ENCODE measurements at places on chromosomes 12 and 14. TPM values are rescaled to one million over a fixed set of nuclear protein-coding genes. Genes with fewer than 3 reads are reported as not detected.
A peak's percentile ranks its signal among the peaks of the same experiment; 100 is the strongest.

DNA sequence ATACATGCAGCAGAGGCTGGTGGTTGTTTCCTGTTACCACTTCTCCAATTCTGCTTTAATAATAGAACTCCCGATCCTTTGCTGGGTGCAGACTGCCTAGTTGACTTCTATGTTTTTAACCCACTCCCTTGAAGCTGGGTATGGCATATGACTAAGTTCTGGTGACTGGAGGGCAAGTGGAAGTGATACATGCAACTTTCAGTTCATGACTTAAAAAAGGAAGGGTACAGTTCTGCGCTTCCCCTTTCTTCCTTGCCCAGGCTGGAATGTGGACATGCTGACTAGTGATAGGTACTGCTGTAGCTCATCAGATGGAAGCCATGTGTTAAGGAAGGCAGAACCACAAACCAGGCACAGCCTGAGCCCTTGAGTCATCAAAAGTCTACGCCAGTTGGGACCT, 2.4 kb upstream of the A2M start:
- no peak for DNase-seq

- DNase-seq: no peak
Observed at GRCh38 chr12:96176575-96176974, 17.6 kb upstream of the ELK3 start.

- peak; percentile 1 for DNase-seq
Observed at GRCh38 chr14:66600416-66600815, 92.5 kb downstream of the GPHN start.

- DNase-seq: no peak
Observed at GRCh38 chr12:56062996-56063395, 17.0 kb upstream of the ERBB3 start.

DNA sequence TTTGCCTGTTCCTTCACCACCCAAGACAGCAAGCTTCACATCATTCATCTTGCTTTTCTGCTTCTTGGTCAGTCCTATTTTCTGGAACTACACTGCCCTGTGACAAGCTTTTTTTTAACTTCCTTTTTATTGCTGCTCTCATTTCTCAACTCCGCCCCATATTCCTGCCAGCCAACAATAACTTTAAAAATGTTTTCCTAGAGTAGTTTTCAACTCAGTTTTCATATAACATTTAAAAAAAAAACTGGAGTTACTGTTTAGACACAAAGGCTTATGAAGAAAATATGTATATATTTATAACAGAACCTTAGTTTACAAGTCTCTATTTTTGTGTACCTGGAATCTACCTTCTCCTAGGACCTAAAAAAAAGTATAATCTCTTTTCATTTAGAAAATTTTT, at the start of gene RERGL:
Gene RERGL (minus strand): TSS at position 101 of the 400 bp plus-strand sequence. CDS start 53 bp downstream, at position 48.
- no peak for DNase-seq

DNA sequence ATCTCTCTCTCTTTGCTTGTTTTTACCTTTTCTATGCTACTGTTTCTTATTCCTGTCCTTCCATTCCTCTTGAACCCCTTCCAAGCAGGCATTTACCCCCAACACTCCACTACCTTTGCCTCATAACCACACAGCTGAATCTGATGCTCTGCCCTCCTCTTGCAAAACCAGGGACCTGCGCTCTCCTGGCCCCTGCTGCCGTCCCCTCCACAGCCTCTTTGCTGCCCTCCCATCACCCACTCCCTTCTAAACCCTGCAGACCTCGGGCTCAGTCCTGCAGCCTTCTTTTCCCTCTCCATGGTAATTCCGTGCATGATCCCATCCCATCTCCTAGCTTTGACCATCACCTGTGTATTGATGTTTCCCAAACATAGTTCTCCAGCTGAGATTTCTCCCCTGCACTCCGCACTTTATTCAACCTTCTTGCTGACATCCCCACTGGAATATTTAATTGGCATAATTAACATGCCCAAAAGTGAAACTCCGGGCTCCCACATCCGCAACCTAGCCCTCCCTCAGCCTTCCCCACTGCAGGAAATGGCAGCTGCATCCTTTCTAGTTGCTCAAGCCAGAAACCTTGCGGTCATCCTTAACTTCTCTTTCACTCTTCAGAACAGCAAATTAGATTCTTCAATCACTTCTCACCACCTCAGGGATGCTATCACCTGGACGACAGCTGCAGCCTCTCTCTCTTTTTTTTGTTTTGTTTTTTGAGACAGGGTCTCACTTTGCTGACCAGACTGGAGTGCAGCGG, 16.0 kb downstream of the FIGNL2 start:
- no peak for DNase-seq

- peak; percentile 91 for DNase-seq
Observed at GRCh38 chr12:10721651-10722501, 1.2 kb downstream of the YBX3 start.

GRCh38 chr12:18922851-18923250, 184.9 kb downstream of the CAPZA3 start:
- no peak for DNase-seq

FAR2 gene
- 17.1 TPM for polyA plus RNA-seq

- no peak for DNase-seq
Observed at GRCh38 chr14:52342849-52343596, 28.9 kb downstream of the PTGER2 start.

GRCh38 chr12:59651229-59651920, 55.5 kb downstream of the SLC16A7 start:
- no peak for DNase-seq

DNA sequence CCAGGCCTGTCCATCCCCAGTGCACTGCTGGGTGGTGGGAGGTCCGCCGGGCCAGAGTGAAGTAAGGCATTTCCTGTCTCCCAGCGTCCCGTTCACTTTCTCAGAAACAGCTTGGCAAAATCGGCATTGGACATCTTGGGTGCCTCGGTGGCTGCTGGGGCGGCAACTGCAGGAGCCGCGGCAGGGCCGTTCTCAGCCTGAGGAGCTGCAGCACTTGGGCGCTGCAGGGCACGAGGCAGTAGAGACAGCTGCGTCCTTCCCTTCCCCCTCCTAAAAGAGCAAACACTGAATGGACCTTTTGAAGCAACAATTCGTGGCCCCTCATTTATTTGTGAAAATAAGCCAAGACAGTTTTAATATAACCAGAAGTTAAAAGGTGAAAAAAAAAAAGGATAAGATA, 8.3 kb downstream of the FICD start:
- DNase-seq: no peak

DNA sequence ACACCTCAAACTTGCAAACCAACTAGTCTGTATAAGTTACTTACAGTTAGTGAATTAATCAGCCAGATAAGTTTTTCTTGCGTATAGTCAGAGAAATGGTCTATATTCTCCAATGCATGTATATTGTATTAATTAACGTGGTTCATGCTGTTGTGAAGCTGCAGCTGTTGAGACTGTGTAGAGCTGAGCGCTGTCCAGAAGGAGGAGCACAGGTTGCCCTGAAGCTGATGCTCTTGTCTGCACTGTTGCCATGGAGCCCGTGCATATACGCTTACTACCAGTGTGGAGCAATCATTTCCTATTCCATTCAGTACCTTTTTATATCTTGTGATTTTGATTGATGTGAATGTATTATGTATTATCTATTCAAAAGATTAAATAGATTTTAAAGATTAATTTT, 74.3 kb upstream of the ARID2 start:
- DNase-seq: no peak

GDF3 gene
- polyA plus RNA-seq: not detected

DNA sequence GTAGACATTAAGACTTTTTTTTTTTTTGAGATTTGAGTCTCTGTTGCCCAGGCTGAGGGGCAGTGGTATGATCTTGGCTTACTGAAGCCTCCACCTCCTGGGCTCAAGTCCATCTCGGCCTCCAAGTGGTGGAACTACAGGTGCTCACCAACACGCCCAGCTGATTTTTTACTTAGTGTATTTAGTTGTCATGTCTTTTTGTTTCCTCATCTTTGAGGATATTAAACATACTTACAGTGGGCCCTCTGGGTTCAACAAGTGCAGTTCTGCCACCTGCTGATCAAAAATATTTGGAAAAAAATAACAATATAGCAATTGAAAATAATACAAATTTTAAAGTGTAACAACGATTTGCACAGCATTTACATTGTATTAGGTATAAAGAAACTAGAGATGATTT, 4.4 kb upstream of the B4GALNT1 start:
- DNase-seq: no peak
